ENCODE measurements at places on chromosomes 5 and 9. TPM values are rescaled to one million over a fixed set of nuclear protein-coding genes. Genes with fewer than 3 reads are reported as not detected.

Gene ISOC1
- 67.3 TPM for total RNA-seq

Gene SPATA31D1
- not detected for total RNA-seq

Gene IL13
- not detected for total RNA-seq

Gene DIPK1B
- 26.2 TPM for total RNA-seq

Gene PCDHGB1
- 10.9 TPM for total RNA-seq

Gene DAB2IP
- 38.5 TPM for total RNA-seq

Gene OR1J2
- not detected for total RNA-seq

Gene CACNA1B
- 8.6 TPM for total RNA-seq

Gene AQP7
- not detected for total RNA-seq

Gene PCDHA2
- 2.4 TPM for total RNA-seq

Gene TLX3
- total RNA-seq = not detected

Gene SLC6A3
- total RNA-seq = 2.7 TPM

Gene TAF11L10
- total RNA-seq = not detected

Gene ESM1
- 3.6 TPM for total RNA-seq

Gene GTF3C4
- 28.4 TPM for total RNA-seq

Gene PKD2L2
- not detected for total RNA-seq

Gene HIGD2A
- 45.9 TPM for total RNA-seq

All from camera-type eye (tissue), 1 donor.